Stimulated activated naive CD4-positive, alpha-beta T cell treated with Interleukin-2 at 50 U/mL for 16 hours (primary cell): ENCODE measurements at places on chromosomes 13 and 19.

DNA sequence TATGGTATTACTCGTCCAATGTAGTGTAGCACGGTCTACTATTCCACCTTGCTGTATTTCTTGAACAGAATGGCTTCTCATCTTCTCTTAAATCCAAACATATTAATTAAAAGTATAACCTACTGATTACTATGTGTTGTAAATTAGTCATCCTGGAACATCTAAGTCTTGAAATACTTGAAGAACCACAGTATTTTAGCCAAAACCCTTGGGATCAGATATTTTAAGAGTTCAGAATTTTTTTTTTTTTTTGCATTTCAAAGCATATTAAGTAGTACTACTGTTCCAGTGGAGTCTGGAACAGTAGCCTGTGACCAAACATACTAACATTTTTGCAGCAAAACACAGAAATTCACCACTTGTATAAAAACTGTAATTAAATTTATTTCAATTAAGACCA is 30.1 kb downstream of the ZC3H13 start:
- no peak for DNase-seq

- no peak for DNase-seq
These were observed 5.1 kb upstream of the TSHZ3 start for GRCh38 chr19:31354316-31354715.

DNA sequence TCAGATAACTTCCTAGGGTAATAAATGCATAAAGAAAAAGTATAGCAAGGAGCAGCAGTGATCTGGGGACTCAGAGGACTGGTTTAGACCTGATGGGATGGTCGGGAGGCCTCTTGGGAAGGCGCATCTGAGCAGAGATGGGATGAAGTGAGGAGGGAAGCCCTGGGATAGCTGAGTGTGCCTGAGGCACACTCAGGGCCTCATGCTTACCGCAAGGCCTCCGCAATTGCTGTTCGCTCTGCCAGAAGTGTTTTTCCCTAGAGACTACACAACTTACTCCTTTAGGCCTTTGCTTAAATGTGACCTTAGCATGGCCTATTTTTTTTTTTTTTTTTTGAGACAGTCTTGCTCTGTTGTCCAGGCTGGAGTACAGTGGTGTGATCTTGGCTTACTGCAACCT is 4.1 kb upstream of the DLL3 start:
- no peak for DNase-seq

DNA sequence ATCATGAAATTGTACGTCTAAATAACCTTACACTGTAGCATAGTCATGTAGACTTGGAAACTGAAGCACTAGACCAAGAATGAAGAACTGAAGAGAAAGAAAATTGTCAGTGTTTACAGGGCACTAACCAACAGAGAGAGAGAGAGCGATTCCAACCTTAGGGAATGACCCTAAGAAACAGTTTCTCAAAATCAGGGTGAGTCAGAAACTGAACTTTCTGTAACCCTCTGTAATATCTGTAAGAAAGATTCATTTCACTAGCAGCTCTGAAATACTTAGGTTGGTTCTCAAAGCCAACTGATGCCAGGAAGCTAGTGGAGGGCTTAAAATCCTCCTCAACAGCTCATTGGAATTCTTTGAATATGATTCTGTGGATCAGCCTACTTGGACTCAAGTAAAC is 936.9 kb downstream of the EFNB2 start:
- DNase-seq = no peak

GRCh38 chr13:78576261-78576660 is 27.1 kb downstream of the POU4F1 start:
- no peak for DNase-seq

DNA sequence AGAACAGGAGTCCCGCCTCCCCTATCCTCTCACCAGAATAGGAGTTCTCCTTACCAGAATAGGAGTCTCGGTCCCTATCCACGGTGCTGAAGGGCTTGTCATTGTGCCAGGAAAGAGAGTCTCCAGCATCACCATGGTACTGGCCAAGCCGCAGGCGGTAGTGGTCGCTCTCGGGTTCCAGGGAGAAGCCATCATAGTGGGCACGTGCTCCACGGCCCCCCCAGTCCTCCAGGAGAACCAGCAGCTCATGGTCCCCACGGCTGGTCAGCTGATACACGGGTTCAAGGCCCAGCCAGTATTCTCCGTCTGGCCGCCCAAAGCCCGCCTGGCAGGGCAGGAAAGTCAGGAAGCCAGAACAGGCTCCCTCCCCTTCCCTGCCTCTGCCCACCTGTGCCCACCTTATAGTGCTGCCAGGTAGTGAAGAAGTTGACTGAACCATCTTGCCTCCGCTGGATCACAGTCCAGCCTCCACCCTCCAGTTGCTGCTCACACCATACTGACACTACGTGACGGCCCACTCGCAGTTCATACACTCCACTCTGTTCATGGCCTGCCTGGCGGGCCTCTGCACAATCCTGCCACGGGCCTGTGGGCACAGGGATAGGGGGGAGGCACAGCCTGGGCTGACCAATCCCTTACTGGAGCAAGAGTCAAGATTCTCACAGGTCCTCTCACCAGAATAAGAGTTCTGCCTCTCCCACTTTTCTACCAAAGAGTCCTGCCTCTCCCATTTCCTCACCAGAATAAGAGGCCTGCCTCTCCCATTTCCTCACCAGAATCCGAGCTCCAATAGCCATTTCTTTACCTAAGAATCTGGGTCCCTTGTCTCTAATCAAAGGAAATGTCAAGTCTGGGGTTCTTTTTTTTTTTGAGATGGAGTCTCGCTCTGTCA is 7.4 kb downstream of the SHFL start:
- DNase-seq = no peak

DNA sequence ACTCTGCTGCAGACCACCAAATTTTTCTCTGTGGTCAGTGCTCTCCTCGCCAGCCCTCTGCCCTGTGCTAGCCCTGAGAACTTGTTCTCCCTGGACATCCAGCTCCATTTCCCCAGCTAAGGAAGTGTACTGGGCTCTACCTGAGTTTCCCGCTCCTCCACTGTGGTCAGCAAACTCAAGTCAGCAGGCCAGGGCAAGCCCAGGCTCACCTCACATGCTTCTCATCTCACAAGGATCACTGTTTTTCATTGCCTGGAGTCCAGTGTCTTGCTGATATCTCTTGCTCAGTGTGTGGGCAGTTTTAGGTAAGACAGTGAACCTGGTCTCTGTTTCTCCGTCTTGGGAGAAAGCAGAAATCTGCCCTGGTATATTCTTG is 201.4 kb downstream of the FOXO1 start:
- DNase-seq = no peak

- no peak for DNase-seq
These were observed 1058.2 kb downstream of the PCDH9 start for GRCh38 chr13:66171920-66172319.

DNA sequence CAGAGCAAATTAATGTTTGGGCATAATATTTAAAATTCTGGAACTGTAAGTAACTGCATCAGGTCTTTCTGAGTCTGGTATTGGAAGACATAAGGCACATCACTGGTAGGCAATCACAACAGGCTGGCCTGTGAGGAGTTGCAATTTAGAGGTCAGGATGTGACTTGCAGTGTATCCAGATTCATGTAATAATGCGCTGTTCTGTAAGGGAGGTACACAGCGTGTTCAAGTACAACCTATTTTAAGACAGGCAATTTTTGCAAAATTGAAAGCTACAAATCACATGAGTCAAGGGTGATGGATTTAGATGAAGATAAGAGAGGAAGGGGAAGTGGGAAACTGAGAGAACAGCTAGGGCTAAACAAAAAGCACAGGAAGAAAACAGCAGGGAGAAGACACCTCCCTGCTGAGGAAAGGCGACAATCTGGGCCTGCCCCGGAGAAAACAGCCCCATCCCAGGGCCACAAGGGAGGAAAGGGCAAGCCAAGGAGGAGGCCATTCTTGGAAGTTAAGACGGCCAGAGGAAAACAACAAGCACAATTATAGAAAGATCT is 138.1 kb downstream of the LACC1 start:
- DNase-seq = no peak

- DNase-seq = no peak
These were observed 350.6 kb upstream of the ARGLU1 start for GRCh38 chr13:106918557-106918860.

DNA sequence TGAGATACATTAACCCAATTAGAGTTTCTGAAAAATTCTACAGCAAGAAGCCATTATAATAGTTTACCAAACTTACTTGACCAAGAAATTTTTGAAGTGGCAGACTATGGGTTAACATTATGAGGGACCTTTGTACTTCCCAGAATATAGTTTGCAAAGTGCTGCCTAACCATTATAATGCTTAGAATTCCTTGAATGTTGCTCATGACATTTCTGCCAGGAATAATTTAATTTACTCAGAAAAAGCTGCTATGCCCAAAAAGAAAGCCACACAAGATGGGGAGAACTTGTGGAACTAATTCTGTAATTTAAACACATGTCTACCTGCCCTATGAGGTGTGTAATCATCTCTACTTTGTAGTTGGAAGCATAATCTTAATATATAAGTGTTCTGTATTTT is 58.1 kb upstream of the MYCBP2 start:
- no peak for DNase-seq

GRCh38 chr19:8494158-8494557 is 8.3 kb downstream of the PRAM1 start:
- no peak for DNase-seq

DNA sequence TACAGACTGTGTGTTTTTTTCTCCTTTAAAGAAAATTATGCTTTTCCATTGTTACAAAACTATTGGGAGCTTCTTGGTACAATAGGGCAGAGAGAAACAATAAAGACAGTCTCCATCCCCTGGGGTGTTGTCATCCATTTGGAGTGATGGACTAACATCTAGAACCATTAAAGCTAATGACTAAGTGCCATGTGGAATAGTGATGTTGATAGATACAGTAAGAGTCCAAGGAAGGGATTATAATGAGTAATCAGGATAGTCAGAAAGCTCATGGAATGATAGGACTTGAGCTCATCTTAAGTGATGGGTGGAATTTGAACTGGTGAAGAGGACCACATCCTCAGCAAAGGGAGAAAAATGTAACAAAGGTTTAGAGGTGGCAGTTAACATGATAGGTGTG is 24.1 kb upstream of the FRY start:
- DNase-seq = no peak

GRCh38 chr13:33445024-33445423 is 159.5 kb upstream of the STARD13 start:
- DNase-seq = no peak

GRCh38 chr19:37329686-37330085 is 41.2 kb upstream of the ZNF527 start:
- no peak for DNase-seq

- DNase-seq = no peak
These were observed 5.1 kb upstream of the MZF1 start for GRCh38 chr19:58578012-58578925.

GRCh38 chr13:100051070-100051469 is 37.8 kb upstream of the PCCA start:
- no peak for DNase-seq

DNA sequence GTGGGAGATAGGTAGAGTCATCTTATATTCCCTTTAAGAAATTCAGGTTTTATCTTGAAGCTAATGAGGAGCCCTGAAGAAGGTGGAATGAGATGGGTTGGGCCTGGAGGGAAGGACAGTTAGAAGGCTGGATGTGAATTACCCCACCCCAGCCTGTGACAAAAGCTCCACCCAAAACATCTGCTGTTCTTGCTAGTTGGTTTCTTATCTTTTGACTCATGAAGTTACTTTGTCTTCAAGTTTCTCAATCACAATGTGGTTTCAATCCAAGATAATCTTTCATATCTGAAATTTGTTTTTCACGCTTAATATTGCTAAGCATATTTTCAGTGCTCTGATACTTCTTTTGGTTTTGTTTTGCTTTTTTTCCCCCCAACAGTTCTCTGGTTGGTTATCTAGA is 38.3 kb upstream of the HMGB1 start:
- DNase-seq = no peak

GRCh38 chr19:18903156-18904037 is 7.4 kb upstream of the CERS1 start:
- no peak for DNase-seq

- no peak for DNase-seq
These were observed 528.7 kb downstream of the RFC3 start for GRCh38 chr13:34346626-34347025.

DNA sequence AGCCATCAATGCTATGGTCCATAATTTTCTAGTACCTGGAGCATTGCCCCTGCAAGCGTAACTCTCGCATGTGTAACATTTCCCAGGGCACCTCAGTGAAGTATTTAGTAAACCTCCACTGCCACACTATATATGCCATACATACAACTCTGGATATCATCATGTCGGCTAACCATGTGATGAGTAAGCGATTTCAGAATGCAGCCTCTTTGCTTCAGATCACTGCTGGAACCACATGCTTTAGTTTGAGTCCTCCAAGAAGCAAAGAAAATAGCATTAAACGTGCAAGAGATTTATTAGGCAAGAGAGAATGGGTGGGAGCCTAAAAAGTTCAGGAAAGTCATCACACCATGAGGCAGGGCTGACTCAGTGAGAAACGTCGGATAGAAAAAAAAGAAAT is 635.6 kb upstream of the SLITRK5 start:
- no peak for DNase-seq

- DNase-seq = peak; percentile 54
These were observed 703 bp downstream of the KLF16 start for GRCh38 chr19:1862424-1863327.

GRCh38 chr13:97212004-97212403 is 10.1 kb upstream of the MBNL2 start:
- no peak for DNase-seq

GRCh38 chr19:11435833-11436313 is 438 bp downstream of the PRKCSH start:
- DNase-seq = no peak

GRCh38 chr19:5075597-5075996 is 106.7 kb downstream of the KDM4B start:
- DNase-seq = no peak

DNA sequence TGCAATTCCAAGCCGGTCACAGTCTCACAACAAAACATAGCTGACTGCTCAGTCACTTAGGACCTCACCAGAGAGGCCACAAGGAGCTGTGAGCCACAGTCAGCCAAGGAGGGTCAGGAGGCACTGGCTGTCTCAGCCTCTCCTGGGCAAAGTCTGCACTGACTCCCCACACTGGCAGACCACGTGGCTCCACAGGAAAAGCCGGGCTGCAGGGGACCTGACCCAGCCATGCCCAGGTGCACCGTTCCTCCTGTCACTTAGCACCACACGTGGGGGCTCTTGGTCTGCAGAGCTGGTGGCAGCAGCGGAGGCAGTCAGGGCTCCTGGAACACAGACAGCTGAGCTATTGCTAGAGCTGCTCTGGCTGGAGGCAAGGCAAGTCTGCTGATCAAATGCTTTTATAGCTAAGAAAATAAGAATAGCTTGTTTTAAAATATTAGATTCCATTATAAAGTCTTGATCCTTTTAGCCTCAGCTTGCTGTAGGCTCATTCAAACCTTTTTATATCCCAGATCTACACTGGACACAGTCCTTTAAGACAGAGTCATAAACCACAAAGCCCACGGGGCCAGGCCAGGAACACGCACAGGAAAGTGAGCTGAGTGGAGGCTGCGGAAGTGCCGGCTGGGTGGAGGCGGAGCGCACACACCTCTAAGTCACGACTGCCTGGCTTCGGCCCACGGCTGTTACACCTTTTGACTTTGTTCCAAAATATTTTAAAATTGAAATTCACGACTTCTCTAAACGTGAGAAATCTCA is 744.1 kb downstream of the UQCRFS1 start:
- DNase-seq = no peak
